ENCODE measurements at places on chromosomes 5 and 9. TPM values are rescaled to one million over a fixed set of nuclear protein-coding genes. Genes with fewer than 3 reads are reported as not detected.

Gene MEGF9
- total RNA-seq: 31.5 TPM

Gene IL9
- total RNA-seq: not detected

Gene LRRC70
- total RNA-seq: 0.38 TPM

Gene IFNA2
- not detected for total RNA-seq

Gene HMGXB3
- total RNA-seq: 46.7 TPM

Gene TTC23L
- total RNA-seq: 0.17 TPM

Gene TRIM7
- total RNA-seq: 6.3 TPM

Gene PCDHGA11
- 8.5 TPM for total RNA-seq

Gene TMEM215
- total RNA-seq: not detected

Gene SLC1A1
- total RNA-seq: 1.1 TPM

Gene PCDHGB6
- 3.7 TPM for total RNA-seq

Gene NEURL1B
- total RNA-seq: 2.9 TPM

Gene CDX1
- not detected for total RNA-seq

Gene ABO
- not detected for total RNA-seq

Gene NMUR2
- not detected for total RNA-seq

Gene RANBP3L
- not detected for total RNA-seq

Gene GFI1B
- not detected for total RNA-seq

Gene RAD17
- total RNA-seq: 23.3 TPM

Gene ACO1
- 44.2 TPM for total RNA-seq

Gene ATOSB
- total RNA-seq: 43.1 TPM

Gene MARCHF3
- 4.0 TPM for total RNA-seq

Gene F12
- total RNA-seq: 5.7 TPM

Gene IFNE
- total RNA-seq: 18.2 TPM

Gene SLC2A8
- 8.0 TPM for total RNA-seq

Gene PRR7
- 23.3 TPM for total RNA-seq

Gene CEL
- total RNA-seq: 3.0 TPM

Gene LOX
- total RNA-seq: 28.0 TPM

Gene SPATA31A3
- total RNA-seq: not detected

Gene ENHO
- total RNA-seq: not detected

Gene TAF1L
- under 0.01 TPM for total RNA-seq

Gene PCDHB15
- total RNA-seq: 0.45 TPM

Gene CAMK4
- 9.1 TPM for total RNA-seq

Gene GPR21
- total RNA-seq: 2.0 TPM

Gene TNFSF15
- total RNA-seq: 2.1 TPM

Gene MXD3
- 5.2 TPM for total RNA-seq

Gene PHF24
- under 0.01 TPM for total RNA-seq

Gene FAM78A
- 0.35 TPM for total RNA-seq

Gene OR1K1
- total RNA-seq: not detected
